Fibroblast of villous mesenchyme (primary cell): ENCODE measurements at places on chromosomes 4 and X. TPM values are rescaled to one million over a fixed set of nuclear protein-coding genes. Genes with fewer than 3 reads are reported as not detected.

Gene GNRHR
- under 0.01 TPM in 1 of 2 replicates, not detected in the other for total RNA-seq

GRCh38 chr4:183770906-183771305, 111.8 kb downstream of the TRAPPC11 start:
- no peak for DNase-seq

DNA sequence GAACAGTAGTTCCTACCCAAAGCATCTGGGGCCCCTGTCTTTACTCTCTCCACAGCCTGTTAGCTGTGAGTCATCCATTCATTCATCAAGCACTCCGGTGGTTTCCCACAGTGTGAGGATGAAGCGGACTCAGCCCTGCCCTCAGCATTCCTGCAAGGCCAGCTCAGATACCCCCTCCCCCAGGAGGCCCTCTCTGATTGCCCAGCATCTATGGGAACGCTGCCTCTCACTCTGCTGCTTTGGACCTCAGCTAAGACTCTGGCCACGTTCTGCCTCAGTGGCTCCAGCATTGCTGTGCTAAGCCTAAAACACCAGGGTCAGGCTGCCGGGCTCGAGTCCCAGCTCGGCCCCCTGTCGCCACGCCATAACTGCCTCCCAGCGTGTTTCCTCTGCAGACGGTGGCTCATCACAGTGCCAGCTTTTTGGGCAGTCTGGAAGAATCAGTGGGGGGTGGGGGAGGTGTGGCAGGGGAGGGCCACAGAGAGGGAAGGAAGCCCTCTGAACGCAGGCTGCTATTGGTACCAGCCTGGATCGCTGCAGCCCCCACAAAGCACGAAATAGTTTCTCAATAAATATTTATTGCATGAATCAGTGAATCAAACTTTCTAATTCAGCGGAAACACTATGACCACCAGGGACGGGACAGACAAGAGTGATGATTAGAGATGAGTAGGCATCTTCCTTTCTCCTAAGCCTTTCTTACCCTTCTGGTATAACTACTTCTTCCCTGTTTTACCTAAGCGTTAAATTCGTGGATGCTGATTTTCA, 74.4 kb downstream of the SORCS2 start:
- DNase-seq = peak; percentile 40

Gene LAGE3
- total RNA-seq = 12.6 and 15.5 TPM in 2 replicates

- DNase-seq = no peak
These were observed 17.7 kb downstream of the APELA start for GRCh38 chr4:164894702-164895101.

Gene CXorf65
- not detected in 2 replicates for total RNA-seq

DNA sequence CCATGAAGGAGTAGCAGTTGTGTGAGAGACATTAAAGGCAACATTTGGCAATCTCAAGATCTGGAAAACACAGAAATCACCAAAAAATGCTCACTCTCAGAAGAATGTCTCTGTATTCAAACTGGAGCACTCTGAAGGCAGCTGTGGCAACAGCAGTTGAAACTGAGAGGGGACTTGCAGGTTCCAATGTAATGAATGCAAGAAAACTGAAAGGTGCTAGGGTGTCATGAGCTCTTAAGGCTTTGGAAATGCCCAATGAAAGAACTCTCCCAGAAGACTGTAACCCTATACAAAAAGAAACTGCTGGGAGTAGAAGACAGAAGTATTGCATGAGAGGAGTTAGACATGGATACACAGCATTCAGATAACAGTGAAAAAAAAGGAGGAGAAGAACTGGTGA, 118.2 kb upstream of the HTR2C start:
- DNase-seq = no peak

GRCh38 chrX:13597874-13598273, 28.5 kb downstream of the EGFL6 start:
- DNase-seq = peak; percentile 33
